ENCODE measurements at places on chromosomes 12 and 14.
A peak's percentile ranks its signal among the peaks of the same experiment; 100 is the strongest.

DNA sequence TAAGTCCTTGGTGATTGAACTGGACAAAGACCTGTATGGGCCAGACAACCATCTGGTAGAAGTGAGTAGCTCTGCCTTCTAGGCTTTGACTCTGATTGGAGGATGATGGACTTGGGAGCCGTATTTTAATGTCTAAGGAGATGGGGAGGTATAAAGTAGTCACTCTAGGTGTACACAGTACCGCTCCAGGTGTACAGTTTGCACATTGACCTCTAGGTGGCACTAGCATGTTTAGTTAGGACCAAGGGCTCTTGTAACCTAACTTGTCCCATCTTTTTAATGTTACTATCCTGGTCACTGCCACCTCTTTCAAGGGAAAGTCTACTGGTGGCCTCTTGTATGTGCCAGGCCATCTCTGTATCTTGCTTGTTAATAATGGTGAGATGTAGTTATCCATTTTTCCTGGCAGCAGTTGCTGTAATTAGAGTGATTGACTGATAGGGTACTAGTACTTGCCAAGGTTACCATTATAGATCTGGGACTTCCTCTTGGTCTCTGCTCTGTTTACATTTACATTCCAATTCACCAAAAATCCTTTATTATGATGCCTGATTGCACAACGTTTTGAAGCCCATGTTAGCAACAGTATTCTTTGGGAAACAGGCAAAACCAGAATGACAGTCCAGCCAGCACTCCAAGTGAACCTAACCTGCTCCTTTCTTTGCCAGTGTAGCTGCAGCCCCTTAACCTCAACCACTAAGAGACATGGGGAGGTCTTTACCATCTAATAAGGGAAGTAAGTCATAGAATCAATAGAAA is 3.6 kb downstream of the SMARCD1 start:
- peak; percentile 53 for DNase-seq

DNA sequence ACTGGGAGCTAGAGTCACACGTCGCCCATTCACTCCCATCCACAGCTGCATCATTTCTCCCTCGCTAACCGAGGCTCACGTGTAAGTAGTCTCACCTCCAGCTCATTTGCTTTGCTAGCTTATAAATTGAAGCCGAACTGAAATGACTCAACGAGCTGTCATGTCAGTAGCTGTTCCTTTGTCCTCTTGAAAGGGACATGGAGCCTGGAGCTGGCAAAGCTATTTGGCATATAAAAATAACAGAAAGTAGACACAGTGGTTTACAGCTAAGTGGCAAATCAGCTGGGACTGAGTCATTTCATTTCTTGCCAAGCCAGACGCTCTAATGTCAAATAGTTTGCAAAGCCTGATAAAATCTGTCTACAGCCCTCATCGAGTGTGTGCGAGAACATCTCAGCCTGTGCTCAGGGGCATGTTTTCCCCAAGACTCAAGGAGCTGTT is 114.4 kb upstream of the TMEM233 start:
- no peak for DNase-seq

GRCh38 chr12:105067511-105068031 is 16.7 kb downstream of the ALDH1L2 start:
- DNase-seq: no peak

DNA sequence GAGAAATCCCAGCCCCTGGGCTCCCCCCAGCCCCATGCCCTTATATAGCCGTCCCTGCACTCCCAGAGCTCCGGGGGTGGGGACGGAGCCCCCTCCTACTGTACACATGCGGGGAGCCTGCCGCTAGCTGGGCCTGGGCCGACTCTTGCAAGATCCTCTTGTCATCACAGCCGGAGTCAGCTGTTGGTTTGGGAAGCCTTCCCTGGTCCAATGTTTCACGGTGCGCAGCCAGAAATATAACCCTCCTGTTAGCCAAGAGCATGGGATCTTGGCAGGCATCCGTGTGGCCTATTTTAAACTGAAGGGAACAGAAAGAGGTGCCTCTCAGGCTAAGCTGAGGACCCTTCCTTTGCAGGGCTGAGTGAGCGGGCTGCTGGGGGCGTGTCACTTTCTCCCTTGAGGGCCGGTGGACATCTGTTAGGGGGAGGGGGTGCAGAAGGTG is 175.3 kb downstream of the TSPAN9 start:
- DNase-seq: no peak

DNA sequence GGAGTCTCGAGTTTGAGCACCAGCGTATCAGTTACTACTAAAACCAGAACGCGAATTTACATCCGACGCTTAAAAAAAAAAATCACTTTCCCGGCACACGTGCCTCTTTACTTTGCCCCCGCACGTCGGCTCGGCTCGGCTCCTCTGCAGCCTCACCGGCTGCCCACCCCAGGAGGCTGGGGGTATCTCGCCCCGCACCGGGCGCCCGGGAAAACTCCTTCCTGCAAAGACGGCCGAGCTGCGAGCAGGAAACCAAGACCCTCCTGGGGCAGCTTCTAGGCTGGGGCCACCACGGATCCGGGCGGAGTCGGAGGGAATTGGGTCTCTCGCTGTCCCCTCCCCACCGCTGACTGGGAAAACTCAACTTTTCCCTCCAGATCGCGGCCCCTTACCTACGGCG is 610 bp downstream of the VSIG10 start:
- peak; percentile 10 for DNase-seq

GRCh38 chr12:44015333-44015941 is 179.6 kb downstream of the TMEM117 start:
- DNase-seq: no peak

- DNase-seq: no peak
These were observed 67.3 kb upstream of the FUT8 start for GRCh38 chr14:65345266-65345665.

- no peak for DNase-seq
These were observed 40.2 kb downstream of the GRIP1 start for GRCh38 chr12:66638666-66639065.

- DNase-seq: no peak
These were observed 324.4 kb upstream of the KITLG start for GRCh38 chr12:88904705-88905104.

DNA sequence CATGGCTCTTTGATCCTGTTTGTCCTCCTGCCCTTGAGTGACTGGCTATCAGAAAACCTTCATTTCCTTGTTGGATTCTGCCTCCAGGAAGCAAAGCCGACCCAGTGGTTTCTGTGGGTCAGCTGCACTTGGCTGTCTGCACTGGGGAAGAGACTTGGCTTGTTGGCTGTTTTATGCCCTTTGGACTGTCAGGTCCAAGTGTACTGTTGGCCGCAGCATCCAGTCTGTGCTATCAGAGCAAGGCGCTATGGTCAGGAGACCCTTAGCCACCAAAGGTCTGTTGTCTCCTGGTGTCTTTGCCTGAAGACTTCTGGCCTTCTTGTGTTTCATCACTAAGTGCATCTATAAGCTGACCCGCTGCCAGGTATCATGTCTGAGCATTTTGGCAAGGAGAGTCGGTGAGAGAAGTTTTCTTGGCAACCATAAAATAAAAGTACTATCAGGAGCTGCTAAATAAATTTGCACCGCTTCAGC is 177.4 kb upstream of the HIF1A start:
- DNase-seq: no peak

GRCh38 chr12:7948589-7949260 is 12.7 kb upstream of the SLC2A3 start:
- no peak for DNase-seq

GRCh38 chr12:89552376-89552775 is 26.5 kb upstream of the POC1B start:
- DNase-seq: no peak

GRCh38 chr14:80464531-80465149 is 253.3 kb upstream of the DIO2 start:
- DNase-seq: no peak

GRCh38 chr12:44193281-44193680 is 357.4 kb downstream of the TMEM117 start:
- no peak for DNase-seq

GRCh38 chr14:56005191-56006053 is 112.8 kb upstream of the PELI2 start:
- no peak for DNase-seq

- DNase-seq: no peak
These were observed 122.5 kb upstream of the KRAS start for GRCh38 chr12:25372969-25373817.

DNA sequence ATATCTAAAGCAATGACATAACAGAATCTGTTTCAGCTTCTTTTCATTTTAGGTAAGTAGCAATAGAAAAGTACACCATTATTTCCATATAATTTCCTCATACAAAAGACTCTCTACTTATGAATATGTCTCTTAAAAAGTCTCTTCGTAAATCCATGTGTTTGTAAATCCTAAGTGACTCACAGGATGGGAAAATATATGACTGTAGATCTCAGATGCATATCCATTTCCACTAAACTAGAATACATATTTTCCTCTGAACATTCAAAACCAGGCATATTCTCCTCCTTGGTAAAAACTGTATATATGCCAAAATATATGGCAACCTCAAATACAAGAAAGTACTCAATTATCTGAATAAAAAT is 93.6 kb downstream of the TXNDC16 start:
- DNase-seq: no peak

- no peak for DNase-seq
These were observed 1.3 kb upstream of the C14orf39 start for GRCh38 chr14:60487211-60487610.

DNA sequence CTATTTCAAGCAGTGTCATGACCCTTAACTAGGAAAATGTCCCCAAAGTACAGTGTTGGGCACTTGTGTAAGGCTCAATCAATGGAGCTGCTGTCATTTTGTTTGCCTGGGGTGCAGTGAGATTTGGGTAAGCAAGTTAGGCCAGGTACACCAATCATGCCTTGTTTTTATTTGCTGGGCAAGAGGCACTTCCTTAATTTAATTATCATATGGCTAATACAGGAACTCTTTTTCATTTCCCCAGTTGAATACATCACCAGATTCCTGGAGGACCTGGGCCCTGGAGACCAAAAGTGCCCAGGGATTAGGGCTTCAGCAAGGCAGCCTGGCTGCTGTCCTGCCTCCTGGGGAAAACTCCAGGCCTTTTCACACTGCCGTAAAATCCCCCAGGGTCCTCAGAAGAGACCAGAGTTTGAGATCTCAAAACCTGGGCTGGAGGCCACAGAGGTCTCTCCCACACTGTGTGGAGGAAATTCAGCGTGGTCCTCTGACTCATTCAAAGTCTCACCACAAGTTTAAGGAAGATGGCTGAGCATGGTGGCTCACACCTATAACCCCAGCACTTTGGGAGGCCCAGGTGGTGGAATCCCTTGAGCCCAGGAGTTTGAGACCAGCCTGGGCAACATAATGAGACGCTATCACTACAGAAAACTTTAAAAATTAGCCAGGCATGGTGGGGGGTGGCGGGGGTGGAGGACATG is 28.4 kb upstream of the FOXN3 start:
- no peak for DNase-seq

- no peak for DNase-seq
These were observed 13.8 kb downstream of the CBLN3 start for GRCh38 chr14:24415421-24416253.

GRCh38 chr14:34452258-34452822 is 9.7 kb downstream of the SPTSSA start:
- no peak for DNase-seq

- DNase-seq: no peak
These were observed 6.2 kb downstream of the SLC41A2 start for GRCh38 chr12:104951759-104952509.

DNA sequence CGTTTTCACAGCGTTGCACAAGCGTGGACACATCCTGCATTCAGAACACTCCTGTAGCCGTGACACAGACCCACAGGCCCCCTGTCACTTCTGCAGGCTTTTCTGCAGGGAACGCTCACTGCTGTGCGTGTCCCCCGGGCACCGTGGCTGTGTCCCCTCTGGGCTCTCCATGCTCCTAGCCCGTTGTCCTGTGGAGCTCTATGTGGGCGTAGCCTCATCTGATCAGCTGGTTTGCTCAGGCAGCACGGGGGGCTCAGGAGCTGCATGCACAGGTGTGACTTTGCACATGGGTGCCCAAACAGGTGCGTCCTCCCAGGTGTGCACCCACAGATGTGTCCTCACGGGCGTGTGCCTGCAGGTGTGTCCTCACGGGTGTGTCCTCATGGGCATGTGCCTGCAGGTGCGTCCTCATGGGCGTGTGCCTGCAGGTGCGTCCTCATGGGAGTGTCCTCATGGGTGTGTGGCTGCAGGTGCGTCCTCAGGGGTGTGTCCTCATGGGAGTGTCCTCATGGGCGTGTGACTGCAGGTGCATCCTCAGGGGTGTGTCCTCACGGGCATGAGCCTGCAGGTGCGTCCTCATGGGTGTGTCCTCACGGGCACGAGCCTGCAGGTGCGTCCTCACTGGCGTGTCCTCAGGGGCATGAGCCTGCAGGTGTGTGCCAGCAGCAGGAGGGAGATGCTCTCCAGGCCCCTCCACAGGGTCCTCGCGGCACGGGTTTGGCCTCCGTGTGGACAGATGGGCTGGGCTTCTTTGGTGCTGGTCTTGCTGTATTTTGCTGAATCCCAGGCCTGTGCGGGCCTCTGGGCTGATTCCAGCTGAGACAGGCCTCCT is 17.5 kb downstream of the MTA1 start:
- DNase-seq: no peak

DNA sequence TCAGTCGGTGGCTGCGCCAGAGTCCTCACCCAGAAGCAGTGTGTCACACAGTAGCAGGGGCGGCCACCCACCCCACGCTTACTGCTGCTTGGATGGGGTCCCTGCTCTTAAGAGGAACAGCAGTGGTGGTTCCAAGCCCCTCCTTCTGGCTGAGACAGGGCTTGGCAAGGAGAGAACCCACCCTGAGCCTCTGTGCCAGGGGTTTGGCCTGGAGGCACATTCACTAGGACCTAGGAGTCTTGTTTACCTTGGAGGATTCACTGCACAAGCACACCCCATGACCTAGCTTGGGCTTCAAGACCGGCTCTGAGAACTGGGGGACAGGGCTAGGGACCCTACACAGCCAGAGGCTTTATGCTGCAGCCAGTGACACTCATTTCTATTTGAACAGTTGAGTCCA is 78.6 kb downstream of the NT5DC3 start:
- DNase-seq: no peak

DNA sequence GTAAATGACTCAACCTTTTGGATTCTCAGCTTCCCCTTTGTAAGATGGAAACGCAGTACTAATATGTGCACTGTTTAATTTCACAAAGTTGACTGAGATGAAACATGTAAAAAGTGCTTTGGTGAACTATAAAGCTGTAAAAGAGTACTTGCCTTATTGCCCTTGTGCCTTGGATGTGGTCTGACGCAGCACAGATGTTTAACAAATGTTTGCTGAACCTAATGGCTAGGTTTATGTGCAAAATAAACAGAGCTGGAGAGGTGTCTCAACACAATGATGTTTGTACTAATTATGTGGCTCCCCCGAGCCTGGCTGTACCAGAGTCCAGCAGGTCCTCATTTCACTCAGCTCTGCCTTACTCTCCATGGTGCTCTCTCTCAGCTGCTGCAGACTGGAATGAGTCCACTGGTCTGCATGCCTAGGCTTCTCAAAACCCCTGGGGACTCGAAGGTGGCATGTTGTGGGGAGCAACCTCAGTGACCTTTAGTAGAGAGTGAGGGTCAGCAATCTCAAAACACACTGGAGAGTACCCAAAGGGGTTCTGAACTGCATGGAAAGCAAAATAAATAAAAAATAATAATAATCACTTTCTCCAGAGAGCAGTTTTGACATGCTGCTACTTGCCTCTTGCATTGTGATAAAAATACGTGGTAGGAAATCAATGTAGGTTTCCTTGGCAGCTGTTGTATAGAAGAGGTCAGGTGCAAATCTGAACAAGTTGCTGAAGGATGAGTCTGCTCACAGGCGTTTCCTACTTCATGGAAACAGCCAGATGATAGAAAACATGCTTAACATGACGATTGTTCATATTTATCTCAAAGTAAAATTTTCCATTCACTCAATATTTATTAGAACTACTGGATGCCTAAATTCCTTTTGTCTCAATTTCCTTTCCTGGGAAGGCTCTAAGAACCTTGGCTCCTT is 8.5 kb upstream of the AMIGO2 start:
- no peak for DNase-seq

GRCh38 chr14:23695664-23695999 is 59.5 kb downstream of the DHRS2 start:
- no peak for DNase-seq
